ENCODE measurements at places on chromosomes 1 and 21.

DNA sequence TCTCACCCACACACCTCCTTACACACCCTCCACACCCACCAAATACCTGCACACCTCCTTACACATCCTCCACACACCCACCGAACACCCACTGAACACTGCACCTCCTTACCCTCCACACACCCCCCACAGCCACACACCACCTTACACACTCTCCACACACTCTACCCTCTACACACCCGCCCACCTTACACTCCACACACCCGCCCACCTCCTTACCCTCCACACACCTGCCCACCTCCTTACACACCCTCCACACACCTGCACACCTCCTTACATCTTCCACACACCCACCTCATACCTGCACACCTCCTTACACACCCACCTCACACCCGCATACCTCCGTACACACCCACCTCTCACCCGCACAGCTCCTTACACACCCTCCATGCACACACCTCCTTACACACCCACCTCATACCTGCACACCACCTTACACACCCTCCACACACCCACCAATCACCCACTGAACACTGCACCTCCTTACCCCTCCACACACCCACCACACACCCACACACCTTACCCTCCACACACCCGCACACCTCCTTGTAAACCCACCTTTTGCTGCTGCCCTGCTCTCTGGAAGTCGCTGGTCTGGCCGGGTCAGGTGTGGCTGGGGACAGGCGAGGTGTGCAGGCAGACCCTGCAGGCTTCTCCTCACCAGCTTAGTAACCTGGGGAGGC is 38.5 kb downstream of the COQ8A start:
- DNase-seq: no peak

- DNase-seq: no peak
These were observed 56.4 kb upstream of the FMOD start for GRCh38 chr1:203407296-203407695.

- no peak for DNase-seq
These were observed 104.4 kb downstream of the UCHL5 start for GRCh38 chr1:192954705-192955265.

DNA sequence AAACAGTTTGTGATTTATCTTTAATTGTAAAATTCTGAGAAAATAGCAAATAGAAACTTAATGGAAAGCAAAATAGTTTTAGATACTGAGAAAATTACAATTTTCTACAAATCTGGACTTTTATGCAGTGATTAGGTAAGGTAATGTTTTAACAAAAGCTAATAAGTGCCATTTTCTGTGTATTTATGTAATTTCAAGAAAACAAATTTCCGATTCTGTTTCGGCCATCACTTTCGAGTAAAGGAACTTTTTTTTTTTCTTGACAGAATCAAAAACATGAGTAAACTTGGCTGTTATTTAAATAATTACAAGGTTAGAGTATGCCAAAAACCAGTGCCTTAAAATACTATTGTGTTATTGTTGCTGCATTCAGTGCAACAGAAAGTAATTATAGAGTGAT is 280.4 kb upstream of the C1orf105 start:
- no peak for DNase-seq

GRCh38 chr1:36486439-36487335 is 4.0 kb upstream of the CSF3R start:
- DNase-seq: no peak

DNA sequence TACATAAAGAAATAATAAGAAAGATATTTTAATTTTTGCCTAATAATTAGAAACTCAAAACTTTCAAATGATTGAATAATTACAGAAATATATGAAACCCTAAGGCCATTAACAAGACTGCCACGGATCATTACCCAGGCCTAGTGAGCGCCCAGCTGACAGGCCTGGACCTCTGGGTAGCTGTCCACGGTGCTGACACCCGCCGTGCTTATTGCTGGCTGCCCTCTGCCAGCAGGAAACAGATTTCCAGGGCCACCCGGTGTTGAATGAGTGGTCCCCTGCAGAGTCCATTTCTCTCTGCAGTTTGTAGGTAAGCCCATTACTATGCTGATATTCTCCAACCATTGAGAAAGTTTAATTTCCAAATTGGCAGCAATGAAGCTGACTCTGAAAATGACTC is 254.4 kb upstream of the GJB5 start:
- no peak for DNase-seq

GRCh38 chr1:22736501-22737080 is 26.0 kb downstream of the EPHB2 start:
- no peak for DNase-seq

DNA sequence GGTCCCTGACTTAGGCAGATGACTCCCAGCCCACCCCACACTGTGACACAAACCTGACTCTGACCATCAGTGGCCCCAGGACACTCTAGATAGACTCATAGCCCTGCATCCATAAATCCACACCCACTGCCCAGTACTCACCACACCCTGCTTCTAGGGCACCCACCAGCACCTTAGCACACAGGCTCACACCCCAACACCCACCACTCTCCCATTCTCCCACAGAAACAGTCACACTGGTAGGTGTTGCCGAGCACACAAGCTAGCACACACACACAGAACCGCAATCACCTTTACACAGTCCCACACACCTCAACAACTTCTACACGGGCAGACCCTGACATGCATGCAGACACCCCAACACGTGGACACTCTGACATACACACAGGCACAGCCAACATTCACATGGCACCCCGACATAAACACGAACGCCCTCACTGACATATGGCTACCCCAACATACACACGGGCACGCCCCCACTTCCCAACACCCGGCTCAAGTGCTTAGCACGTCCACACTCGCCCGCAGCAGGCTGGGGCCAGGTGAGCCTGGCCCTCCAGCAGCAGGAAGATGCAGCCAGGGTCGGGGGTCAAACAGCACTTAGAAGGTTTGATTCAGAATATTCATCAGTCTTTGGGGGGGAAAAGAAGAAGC is 105.5 kb upstream of the TARDBP start:
- no peak for DNase-seq

GRCh38 chr1:220451532-220451931 is 76.4 kb upstream of the MARK1 start:
- no peak for DNase-seq

- no peak for DNase-seq
These were observed 161.3 kb downstream of the GALNT2 start for GRCh38 chr1:230228236-230228897.

DNA sequence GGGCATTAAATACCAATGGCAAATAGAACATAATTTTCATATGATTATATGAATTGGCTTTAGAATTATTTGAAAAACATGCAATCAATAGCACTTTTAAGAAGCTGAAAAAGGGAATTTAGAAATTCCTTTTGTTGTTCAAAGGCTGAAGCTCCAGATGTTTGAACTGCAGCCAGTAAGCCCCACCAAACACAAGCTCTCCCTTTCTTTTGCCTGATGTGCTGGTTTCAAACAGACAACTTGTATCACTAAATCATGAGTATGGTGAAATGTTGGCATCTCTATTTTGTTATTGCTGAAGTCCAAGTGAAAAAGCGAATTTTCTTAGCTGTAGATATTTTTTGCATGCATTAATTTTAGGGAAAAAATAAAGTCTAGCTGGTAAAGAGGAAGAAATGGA is 27.5 kb upstream of the NCAM2 start:
- DNase-seq: no peak

DNA sequence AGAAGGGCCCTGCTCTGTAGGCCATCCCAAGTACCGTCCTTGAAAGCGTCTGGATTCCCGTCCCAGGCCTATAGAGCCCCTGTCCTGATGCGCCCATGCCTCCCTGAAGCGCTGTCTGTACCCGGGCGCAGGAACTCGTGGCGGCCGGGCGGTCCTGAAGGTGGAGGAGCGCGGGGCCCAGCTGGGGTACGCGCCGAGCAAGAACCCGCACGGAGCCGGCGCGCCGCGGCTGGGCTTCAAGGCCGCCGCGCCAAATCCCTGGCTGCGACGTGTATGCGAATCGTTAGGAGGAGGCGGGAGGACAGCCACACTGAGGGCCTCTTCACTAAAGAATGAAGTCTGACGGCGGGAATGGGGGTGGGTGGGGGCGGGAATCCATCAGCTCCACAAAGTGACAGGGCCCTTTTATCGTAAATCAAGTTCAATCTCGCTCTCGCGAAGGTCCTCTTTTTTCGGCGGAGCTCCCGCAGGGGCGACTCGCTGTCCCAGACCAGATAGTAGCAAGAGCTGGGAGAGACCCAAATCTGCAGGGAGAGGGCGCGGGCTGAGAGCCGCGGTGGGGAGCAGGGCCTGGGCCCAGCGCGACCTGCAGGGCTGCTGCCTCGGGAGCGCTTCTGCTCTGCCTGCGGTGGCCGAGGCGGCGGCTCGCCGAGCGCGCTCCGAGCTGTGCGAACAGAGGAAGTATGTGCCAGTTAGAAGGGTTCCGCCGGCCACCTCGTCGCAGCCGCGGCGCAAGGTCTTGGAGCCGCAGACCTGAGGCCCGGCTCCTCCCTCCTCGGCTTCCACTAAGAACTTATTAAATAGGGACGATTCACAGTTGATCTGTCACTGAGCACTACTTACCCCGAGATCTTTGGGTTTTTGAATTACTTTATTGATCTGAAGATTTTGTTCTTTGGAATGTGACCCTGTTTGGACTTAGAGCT is 10.4 kb downstream of the BARHL2 start:
- no peak for DNase-seq

GRCh38 chr21:23531444-23531843 is 2075.8 kb downstream of the MRPL39 start:
- DNase-seq: no peak

GRCh38 chr1:183234660-183235476 is 48.8 kb downstream of the LAMC2 start:
- no peak for DNase-seq

DNA sequence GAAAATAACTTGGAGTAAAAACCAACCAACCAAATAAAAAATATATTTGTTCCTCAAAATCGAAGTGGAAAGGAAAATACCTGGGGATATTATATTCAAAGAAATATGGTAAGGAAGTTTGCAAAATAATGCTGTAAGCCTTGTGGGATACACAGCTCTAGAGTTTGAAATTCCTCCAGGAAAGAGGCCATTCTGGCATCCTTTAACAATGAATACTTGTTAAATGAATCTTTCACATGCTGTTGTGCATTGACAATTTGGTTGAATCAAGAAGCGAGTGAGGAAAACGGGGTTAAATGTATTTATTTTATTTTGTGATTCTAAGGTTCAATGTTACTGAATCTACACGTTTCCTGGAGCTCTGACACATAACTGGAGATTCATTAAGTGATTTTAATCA is 30.5 kb upstream of the NTNG1 start:
- no peak for DNase-seq

GRCh38 chr1:37177230-37177864 is 143.0 kb upstream of the GRIK3 start:
- DNase-seq: no peak

- DNase-seq: no peak
These were observed 723 bp downstream of the CDC42BPA start for GRCh38 chr1:227317523-227318015.

- DNase-seq: no peak
These were observed 3.7 kb downstream of the ATP1B1 start for GRCh38 chr1:169110236-169110635.

DNA sequence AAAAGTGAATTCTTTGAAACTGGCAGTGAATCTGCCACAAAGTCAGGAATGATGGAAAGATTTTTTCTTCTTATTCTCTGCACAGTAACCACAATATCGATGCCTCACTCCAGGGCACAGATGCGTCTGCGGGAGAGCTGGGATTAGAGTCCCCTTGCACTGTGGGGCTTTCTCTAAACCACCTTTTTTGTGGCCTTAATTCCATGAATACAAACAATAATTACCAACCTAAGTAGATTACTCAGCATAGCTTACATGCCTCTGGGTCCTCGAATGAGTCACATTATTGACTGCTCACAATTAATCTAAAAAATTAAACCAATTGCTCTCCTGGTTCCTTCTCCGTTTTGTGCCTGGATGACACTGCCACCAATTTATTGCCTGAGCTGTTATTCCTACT is 125.8 kb downstream of the KAZN start:
- DNase-seq: no peak

- no peak for DNase-seq
These were observed 3.7 kb upstream of the TCHH start for GRCh38 chr1:152118915-152119314.

DNA sequence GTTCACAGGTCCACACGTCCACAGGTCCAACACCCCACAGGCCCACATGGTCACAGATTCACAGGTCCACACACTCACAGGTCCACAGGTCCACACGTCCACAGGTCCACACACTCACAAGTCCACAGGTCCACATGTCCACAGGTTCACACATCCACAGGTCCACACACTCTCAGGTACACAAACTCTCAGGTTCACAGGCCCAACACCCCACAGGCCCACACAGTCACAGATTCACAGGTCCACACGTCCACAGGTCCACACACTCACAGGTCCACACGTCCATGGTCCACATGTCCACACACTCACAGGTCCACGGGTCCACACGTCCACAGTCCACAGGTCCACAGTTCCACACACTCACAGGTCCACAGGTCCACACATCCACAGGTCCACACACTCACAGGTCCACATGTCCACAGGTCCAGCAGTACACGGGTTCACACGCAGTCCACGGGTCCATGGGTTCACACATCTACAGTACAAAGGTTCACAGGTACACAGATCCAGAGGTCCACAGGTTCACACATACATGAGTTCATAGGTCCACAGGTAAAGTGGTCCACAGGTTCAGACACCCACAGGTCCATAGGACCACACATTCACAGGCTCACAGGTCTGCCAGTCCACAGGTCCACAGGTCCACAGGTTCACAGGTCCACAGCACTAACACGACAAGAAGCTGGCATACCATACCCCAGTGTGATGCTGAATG is 39.3 kb upstream of the COL6A2 start:
- DNase-seq: no peak

DNA sequence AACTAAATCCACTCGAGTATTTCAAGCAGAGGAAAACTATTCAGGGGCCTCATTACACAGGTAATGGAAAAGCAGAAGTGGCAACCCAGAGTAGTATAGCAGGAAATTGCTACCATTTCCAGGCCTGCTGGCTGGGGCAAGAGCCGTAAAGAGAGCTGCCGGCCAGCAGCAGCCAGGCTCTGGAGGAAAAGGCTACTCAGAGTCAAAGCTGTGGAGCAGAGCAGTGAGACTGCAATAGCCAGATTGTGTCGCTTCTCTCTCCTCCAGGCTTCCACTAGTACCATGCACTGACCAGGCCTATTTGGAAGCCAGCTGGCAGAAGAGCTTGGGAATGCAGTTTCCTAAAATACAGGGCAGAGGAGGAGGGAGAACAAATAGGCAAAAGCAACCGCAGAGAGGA is 155.5 kb downstream of the OMA1 start:
- no peak for DNase-seq

GRCh38 chr1:52748119-52748518 is 21.9 kb downstream of the ZYG11B start:
- DNase-seq: no peak

Measured in stimulated activated CD4-positive, alpha-beta T cell treated with anti-CD3 and anti-CD28 coated beads, Interleukin-1b, Interleukin-23, amount 100 ng/mL, for 1 hour (primary cell).